Left lung (tissue), 14 donors: ENCODE measurements at places on chromosomes 11 and 22.

GRCh38 chr11:20102397-20102796 lies 57.9 kb downstream of the DBX1 start:
- DNase-seq, result no peak

- DNase-seq, result no peak
Observed at GRCh38 chr11:8765294-8765693, 82.7 kb downstream of the RPL27A start.

- no peak for DNase-seq
Observed at GRCh38 chr22:37197451-37198257, 9.6 kb upstream of the C1QTNF6 start.

DNA sequence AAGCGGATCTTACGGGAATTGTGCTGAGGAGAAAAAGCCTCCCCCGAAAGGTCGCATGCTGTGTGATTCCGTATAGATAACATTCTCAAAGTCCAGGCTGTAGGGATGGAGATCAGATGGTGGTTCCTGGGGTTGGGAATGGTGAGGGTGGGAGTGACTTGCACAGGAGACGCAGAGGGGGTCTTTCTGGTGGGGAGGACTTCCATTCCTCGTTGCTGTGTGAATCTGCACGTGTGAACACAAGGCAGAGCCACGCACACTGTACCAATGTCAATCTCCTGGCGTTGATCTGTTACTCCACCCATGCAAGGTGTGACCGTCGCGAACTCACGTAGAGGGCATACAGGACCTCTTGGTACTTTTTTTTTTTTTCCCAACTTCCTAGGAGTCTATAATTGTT lies 59.0 kb upstream of the KCNQ1OT1 start:
- no peak for DNase-seq

- no peak for DNase-seq
Observed at GRCh38 chr11:34609187-34609751, 11.6 kb upstream of the EHF start.

GRCh38 chr22:22087854-22088657 lies 105.5 kb upstream of the TOP3B start:
- DNase-seq, result no peak
